Activated CD4-positive, alpha-beta memory T cell treated with anti-CD3 and anti-CD28 coated beads, Interleukin-2, amount 10 ng/mL, durations not matched to agents 7 days and 5 days (primary cell): ENCODE measurements at places on chromosomes 13 and 19. TPM values are rescaled to one million over a fixed set of nuclear protein-coding genes. Genes with fewer than 3 reads are reported as not detected.

DNA sequence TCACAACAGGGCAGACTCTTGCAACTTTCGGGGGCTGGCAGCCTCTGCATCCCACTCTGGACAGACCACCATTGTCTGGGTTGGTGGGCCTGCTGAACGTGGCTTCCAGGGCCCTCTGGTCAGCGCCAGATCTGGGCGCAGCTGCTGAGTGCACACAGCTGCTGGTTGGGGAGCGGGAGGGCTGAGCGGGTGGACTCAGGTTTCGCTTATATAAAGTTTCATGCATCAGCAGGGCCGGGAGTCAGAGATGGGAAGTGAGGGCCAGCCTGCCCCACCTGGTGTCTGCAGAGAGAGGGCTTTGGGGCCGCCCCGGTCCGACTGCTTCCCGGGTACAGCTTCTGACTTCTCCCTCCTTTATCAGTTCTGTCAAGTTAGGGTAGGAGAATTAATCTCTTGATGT is 6.9 kb downstream of the ARHGEF7 start:
- DNase-seq: no peak

- no peak for DNase-seq
These were observed 36.6 kb downstream of the LHFPL6 start for GRCh38 chr13:39566216-39566869.

DNA sequence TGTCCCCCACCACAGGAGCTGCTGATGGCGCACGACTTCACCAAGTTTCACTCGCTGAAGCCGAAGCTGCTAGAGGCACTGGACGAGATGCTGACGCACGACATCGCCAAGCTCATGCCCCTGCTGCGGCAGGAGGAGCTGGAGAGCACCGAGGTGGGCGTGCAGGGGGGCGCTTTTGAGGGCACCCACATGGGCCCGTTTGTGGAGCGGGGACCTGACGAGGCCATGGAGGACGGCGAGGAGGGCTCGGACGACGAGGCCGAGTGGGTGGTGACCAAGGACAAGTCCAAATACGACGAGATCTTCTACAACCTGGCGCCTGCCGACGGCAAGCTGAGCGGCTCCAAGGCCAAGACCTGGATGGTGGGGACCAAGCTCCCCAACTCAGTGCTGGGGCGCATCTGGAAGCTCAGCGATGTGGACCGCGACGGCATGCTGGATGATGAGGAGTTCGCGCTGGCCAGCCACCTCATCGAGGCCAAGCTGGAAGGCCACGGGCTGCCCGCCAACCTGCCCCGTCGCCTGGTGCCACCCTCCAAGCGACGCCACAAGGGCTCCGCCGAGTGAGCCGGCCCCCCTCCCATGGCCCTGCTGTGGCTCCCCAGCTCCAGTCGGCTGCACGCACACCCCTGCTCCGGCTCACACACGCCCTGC is 4.4 kb upstream of the NOP53 start:
- DNase-seq: no peak

The CKM gene
- total RNA-seq: not detected

DNA sequence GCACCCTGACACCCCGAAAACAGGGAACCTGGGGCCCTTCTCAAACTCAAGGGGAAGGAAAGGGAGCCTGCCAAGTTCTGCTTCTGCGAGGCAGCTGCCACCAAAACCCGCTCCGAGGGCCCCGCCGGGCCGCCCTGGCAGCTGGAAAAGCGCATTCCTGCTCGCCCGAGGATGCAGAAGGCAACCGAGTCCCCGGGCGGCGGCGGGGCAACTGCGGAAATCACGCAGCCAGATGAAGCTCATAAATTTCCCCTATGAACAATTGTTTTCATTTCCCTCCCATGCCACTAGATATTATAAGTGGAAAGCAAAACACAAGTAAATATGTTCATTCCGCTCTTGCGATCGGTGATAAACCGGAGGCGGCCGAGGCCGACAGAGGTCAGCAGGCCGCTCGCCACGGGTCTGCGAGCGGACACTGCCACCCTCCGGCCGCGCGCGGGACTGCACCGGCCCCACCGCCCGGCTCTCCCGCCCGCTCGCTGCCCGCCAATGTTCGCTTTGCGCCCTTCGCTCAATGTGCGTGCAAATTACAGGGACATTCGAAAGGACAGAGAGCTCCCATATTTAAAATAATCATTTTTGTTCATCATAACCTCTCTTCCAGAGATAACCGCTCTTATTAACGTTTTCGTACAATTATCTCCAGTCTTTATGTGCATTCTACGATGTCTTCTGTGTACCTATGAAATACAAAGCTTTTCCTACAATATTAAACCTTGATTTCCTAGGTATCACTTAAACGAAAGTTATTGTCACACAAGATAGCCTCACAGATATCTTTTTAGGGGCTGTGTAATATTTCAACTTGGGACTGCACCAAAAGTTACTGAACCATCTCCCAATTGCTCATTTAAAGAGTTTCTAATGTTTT is 120.8 kb upstream of the ZNF507 start:
- peak; percentile 55 for DNase-seq

GRCh38 chr13:113219256-113219940 is 10.0 kb downstream of the CUL4A start:
- no peak for DNase-seq

DNA sequence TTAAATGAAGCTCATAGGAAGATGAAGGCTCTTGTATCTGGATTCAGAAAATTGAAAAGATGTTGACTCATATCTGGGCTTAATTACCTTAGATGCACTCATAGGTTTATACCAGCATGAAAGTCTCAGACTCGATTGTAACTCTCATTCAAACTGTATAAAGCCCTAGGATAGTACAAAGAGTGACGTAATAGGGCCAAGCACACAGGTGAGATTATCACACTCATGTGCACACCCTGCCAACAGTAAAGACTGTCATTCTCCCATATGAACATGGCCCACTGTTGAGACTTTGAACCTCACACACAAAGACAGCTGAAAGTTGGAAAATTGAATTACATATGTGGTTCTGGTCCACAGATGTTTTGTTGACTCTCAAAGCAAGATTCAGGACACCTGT is 18.0 kb upstream of the ZNF723 start:
- no peak for DNase-seq

DNA sequence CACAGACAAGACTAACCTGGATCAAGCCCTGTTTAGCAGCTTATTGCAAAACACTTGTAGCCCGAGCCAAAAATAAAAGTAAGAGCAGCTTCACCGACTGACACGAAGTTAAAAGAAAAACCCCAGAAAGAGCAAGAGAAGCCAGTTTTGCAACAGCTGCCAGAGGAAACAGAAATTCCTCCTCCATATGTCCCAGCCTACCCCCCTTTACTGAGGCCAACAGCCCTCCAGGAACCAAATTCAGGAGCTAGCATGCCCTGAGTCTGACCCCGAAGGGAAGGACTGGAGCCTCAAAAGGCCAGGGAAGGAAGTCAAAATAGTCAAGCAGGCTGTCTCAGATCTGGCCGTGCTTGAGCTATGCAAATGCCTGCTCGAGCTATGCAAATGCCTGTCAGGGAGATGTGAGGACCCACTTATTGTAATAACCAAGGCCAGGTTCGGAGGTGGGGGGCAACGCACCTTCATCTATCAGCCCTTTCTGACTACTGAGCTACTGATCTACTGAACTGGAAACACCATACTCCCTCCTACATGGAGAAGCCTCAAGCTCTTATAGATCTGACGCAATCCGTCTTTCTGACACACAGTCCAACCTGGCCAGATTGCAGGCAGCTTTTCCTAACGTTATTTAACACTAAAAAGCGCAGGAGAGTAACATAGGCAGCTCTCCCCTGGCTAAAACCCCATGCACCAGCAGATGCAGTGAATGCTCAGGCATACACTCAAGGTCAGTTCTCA is 6.7 kb downstream of the SIGLEC11 start:
- no peak for DNase-seq

DNA sequence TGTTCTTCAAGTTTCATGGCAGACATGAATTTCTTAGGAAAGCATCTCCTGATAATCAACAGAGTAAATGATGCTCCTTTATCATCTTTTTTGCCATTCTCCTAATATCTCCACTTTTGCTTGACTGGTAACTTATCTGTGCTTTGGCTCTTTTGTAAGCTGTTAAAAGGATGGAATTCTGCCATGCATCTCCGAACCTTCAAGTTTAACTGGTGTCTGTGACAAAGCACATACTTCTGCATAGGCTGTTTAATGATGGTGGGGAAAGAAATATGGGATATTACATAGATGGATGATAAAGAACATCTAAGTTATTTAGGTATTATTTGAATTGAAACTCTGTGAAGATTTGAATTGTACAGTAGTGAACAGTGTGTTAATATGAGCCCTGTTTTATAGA is 866.9 kb upstream of the SLITRK1 start:
- DNase-seq: no peak

GRCh38 chr19:18168673-18169381 is 4.8 kb upstream of the IFI30 start:
- no peak for DNase-seq

GRCh38 chr13:30319655-30320054 is 12.3 kb upstream of the KATNAL1 start:
- no peak for DNase-seq
